ENCODE measurements at places on chromosomes 2 and 18. TPM values are rescaled to one million over a fixed set of nuclear protein-coding genes. Genes with fewer than 3 reads are reported as not detected.

TYW5 gene
- polyA plus RNA-seq, result 11.0 TPM

TUBA4B gene
- 0.49 TPM for polyA plus RNA-seq

SIX2 gene
- 21.3 TPM for polyA plus RNA-seq

GRCh38 chr2:126949775-126950174 is 51.1 kb downstream of the TEX51 start:
- DNase-seq, result no peak

GRCh38 chr2:32926708-32927084 is 20.1 kb upstream of the LTBP1 start:
- DNase-seq, result no peak
